CD4-positive, CD25-positive, alpha-beta regulatory T cell (primary cell): ENCODE measurements at places on chromosomes 4 and X. TPM values are rescaled to one million over a fixed set of nuclear protein-coding genes. Genes with fewer than 3 reads are reported as not detected.

Gene LANCL3
- polyA plus RNA-seq, result not detected

Gene LRCH2
- not detected for polyA plus RNA-seq

Gene EIF4E
- polyA plus RNA-seq, result 76.4 TPM

Gene SH3TC1
- polyA plus RNA-seq, result 15.3 TPM

Gene TBC1D8B
- not detected for polyA plus RNA-seq

Gene BGN
- not detected for polyA plus RNA-seq

Gene TLL1
- not detected for polyA plus RNA-seq

Gene MAGEC1
- not detected for polyA plus RNA-seq

Gene SYNPO2
- polyA plus RNA-seq, result 0.24 TPM

Gene L1CAM
- polyA plus RNA-seq, result not detected

Gene HAND2
- not detected for polyA plus RNA-seq

Gene SPATA4
- polyA plus RNA-seq, result not detected

Gene EMCN
- polyA plus RNA-seq, result not detected

Gene KCND1
- polyA plus RNA-seq, result 0.05 TPM

Gene LEF1
- polyA plus RNA-seq, result 465 TPM

Gene BTC
- not detected for polyA plus RNA-seq

Gene COPS4
- 63.2 TPM for polyA plus RNA-seq

Gene CXCL5
- not detected for polyA plus RNA-seq

Gene IL9R
- polyA plus RNA-seq, result 4.0 TPM

Gene PAGE2B
- not detected for polyA plus RNA-seq

Gene CPLX1
- not detected for polyA plus RNA-seq

Gene GK
- polyA plus RNA-seq, result 22.3 TPM

Gene DTHD1
- polyA plus RNA-seq, result not detected

Gene SERPINA7
- polyA plus RNA-seq, result not detected
